ENCODE measurements at places on chromosomes 11 and 22.

- no peak for DNase-seq
Observed at GRCh38 chr22:22666307-22667091, 22.1 kb downstream of the GGTLC2 start.

GRCh38 chr11:128361451-128362020 lies 225.8 kb downstream of the ETS1 start:
- DNase-seq: no peak

DNA sequence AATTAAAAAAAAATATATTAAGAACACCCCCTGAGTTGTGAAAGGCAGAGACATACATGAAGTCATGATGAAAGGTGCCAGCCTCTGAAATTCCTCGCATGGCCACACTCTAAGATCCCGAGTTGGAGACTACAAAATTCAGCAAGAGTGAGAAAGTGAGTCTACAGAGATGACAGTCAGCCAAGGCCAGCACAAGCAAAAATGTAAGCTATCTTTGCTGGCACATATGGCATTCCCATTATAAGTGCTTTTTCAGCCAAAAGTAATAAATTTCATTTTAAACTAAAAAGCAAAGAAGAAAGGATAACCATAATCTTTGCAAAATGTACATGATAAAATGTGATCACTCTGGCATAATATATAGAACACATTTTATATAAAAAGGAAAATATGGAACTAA lies 40.6 kb downstream of the FANCF start:
- no peak for DNase-seq

- DNase-seq: no peak
Observed at GRCh38 chr11:128422576-128423370, 164.6 kb downstream of the ETS1 start.

- no peak for DNase-seq
Observed at GRCh38 chr22:24977370-24978221, 25.1 kb downstream of the KIAA1671 start.

GRCh38 chr11:57977709-57978108 lies 46.0 kb upstream of the OR9Q1 start:
- DNase-seq: no peak

DNA sequence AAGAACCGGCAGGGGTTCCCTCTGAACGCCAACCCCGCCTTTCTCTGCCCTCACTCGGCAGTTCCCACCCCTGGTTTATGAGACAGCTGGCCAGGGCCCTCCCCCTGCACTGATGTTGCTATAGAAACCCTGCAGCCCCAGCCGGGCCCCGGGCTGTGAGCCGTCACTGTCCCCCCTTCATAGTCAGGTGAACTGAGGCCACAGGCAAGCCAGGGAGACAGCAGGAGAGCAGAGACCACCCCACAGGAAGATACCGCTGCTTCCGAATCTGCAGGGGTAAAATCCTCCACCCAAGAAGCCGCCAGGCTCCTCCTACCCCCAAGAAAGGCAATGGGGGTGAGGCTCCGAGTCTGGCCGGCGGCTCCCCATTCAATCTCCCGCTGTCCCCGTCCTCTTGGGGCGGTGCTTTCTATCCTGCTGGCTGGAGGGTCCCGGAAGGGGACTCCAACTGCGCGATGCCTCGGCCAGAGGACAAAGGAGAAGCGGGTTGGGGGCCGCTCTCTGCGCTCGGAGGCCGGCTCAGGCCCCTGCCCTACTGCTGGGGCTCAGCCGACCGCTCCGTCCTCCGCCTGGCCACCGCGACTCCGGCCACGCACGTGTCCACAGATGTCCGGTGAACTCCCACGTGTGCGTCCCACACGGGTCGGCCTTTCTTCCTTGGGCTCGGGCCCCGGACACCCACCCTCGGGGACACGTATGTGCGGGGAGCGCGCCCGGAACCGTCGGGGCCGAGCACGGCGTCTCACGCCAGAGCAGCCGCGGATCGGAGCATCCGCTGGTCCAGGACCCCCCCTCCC lies 587 bp downstream of the SLC25A22 start:
- DNase-seq: peak; percentile 83

DNA sequence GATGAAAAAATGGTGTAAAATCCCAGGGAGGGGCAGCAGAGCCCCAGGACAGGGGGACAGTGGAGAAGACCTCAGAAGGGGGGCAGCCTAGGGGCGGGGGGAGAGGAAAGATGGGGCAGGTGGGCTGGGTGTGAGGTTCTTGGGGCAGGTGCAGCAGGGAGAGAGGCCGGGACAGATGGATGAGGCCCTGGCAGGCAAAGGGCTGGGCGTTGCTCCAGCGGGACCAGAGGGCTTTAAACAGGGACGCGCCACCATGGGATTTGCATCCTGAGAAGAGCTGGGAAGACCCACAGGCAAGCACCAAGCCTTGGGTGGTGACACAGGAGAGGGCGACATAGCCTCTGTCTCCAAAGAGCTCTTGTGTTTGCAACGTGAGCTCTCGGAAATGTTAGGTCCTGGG lies 1342.8 kb downstream of the TBC1D22A start:
- no peak for DNase-seq

DNA sequence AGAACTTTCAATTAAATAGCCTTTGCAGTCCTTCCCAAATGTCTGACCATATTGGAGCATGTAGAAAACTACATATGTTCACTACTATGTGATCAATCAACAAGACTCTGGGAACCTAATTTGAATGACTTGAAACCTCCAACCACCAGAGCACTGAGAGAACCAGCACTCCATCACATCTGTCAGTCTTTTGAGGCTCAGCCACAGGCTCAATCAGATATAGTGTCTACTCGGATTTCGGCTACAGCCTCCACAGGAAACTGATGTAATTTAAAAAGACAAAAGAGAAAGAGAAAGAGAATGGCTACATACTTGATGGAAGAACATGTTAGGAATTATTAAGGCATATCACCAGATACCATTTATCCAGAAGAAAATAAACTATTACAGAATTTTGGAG lies 859.0 kb downstream of the FAM181B start:
- no peak for DNase-seq

- DNase-seq: no peak
Observed at GRCh38 chr11:134691295-134691873, 279.3 kb upstream of the B3GAT1 start.

DNA sequence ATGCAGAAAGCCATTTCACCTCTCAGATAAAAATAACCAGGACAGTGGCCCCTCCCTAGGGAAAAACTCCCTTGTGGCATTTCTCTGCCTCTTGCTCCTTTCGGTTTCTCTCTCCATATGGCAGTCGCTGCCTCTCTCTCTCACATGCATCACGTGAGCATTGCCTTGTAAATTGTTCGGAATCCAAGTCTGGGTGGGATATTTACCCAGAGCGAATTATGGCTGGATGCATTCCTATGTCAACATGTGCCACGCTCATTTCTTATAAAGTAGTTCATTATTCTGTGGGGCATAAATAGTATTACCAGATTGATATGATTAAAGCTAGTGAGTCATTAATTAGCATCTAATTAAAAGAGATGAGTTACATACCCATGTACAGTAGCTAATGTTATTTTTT lies 392.9 kb downstream of the INSC start:
- DNase-seq: no peak

DNA sequence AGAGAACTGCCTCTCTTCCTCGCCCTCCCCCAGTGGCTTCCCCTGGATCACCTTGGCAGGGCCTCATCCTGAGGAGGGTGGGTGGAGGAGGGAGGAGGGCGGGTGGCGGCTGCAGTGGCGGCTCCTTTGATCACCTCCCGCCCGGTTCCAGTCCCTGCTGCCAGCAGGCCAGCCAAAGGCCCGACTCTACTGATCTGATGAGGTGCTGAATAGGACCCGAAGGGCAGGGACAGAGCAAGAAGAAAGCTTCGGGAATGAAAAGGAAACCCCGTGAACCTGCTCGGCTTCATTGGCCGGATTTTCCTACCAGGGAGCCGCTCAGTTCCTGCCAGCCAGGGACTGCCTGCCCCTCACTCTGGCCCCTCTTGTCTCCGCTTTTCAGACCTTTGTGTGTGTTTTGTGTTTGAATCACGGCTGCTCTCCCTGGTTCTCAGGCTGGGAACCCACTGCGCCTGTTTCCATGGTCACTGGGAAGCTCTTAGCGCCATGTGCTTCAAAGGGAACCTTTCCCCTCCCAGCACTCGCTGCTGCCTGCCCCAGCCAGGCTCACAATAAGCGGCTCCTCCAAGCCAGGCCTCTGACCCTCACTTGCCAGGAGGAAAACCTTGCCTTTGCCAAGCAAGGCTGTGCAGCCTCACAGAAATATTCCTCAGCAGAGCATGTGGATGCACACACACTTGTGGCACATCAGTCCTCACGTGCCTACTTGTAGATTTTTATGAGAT lies 56.8 kb downstream of the C22orf31 start:
- DNase-seq: no peak

DNA sequence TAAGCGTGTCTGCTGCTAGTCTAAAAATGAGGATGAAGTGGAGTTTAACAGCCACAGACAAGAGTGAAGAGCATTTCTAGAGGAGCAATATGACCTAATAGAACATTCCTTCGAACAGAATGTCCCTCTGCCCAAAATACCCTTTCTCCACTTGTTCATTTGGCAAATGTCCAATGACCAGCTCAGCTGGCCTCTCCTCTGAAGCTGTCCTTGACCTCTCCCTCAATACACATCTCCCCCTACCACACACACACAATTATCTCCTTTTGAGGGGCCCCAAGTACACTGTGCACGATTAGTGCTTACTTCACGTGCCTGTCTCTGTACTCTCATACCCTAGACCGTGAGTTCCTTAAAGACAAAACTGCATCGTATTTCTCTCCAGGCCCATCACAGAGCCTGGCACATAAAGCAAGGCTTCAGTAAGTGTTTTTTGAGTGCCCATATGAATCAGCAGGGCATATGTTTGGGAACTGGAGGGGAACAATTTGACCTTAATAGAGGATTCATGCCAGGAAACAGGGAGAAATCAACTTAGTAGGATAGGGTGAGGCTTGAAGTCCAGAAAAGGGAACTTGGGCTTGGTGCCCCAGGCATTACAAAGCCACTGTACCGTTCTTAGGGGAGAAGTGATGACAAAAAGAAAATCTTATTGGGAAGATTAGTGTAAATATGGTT lies 18.1 kb upstream of the NCAM1 start:
- DNase-seq: no peak

GRCh38 chr22:45576730-45577464 lies 74.2 kb downstream of the FBLN1 start:
- DNase-seq: no peak

DNA sequence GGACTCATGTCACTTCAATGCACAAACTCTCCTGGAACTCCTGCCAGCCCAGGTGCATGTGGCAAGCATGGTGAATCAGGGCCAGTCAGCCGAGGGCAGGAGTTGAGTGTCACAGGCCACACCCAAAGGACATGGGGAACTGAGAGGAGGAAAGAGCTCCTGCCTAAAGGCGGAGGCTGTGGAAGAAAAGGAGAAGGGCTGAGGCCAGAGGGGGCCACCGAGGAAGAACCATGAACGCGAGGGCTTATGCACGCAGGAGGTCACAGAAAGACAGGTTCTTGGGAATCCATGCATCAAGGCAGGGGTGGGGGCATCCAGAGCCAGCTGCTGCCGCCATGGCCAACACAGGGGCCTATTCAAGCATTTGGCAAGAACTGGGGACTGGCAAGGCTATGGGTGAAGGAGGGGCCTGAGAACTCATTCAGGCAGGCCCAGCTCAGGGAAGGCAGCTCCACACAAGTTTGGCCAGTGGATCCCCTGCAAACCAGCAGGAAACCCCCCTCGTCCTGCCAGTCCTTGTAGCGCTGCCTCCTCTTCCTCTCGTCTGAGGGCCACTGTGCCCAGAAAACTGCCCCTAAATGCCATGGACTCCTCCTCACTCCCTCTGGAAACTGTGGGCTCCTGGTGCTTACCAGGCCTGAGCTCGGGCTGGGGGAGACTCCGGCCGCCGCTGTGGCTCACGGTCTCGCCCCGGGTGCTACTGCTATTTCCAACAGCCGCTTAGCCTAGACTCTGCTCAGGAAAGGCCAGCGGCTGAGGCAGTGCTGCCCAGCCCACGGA lies 15.4 kb downstream of the PPM1F start:
- no peak for DNase-seq

- DNase-seq: no peak
Observed at GRCh38 chr22:45996241-45997076, 19.5 kb upstream of the WNT7B start.

DNA sequence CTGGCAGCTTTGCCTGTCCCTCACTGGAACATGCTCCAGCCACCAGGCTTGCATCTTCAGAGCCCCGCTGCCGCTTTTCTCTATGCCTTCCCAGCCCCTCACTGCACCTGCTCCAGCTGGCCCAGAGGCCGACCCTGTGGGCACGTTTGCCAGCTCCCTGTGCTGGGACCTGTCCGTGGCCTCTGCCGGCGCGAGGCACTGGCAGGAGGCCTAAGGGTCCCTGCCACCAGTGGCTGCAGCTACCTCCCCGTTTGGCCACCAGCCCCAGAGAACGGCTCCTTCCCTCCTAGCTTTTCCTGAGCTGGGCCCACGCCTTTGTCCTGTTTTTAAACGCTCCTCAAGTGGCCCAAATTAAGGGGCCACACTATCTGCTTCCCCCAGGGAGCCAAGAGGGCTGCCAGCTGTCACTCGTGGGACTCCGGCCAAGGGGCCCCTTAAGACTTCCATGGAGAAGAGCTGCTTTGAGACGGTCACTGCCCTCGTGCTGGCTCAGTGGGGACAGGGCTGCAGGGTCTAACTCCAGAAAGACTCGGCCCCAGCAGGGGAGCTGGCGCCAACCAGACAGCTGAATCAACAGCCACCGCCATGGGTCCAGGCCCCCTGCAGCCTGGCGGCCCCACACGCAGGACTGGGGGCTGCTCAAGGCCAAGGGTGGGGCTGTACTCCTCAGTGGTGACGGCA lies 24.6 kb upstream of the WNT7B start:
- no peak for DNase-seq

DNA sequence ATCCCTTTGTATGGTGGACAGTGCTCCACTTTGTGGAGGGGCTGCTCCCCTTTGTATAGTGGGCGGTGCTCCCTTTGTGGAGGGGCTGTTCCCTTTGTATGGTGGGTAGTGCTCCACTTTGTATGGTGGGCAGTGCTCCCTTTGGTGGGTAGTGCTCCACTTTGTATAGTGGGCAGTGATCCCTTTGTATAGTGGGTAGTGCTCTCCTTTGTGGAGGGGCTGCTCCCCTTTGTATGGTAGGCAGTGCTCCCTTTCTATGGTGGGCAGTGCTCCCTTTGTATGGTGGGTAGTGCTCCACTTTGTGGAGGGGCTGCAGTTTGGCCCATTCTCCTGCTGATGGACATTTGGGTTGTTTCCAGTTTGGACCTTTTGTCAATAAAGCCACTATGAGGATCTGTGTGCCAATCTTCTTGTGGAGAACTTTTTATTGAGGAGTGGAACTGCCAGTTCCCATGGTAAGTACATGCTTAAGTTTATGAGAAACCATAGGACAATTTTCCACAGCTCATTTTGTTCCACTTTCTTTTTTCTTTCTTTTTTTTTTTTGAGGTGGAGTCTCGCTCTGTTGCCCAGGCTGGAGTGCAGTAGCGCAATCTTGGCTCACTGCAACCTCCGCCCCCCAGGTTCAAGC lies 4.6 kb upstream of the TALDO1 start:
- DNase-seq: no peak

- no peak for DNase-seq
Observed at GRCh38 chr11:83140691-83141455, 16.1 kb upstream of the PCF11 start.

DNA sequence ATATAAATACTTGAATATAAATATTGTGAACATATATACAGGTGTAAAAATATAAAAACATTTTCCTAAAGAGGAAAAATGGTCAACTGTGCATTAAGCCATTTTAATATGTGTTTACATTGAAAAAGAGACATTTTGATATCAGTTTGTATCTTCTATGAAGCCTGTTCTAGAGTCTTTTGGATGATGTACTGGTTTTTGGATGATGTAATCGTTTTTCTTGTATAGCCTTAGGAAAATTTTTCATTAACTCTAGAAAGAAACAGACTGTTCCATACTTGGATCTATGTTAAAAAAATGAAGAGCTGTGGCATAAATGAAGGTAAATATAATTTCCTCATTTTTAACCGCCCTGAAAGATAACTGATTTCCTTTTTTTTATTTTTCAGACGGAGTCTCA lies 39.6 kb upstream of the RDX start:
- no peak for DNase-seq
